Frontal cortex (tissue), 4 donors: ENCODE measurements at places on chromosomes 16 and 17. TPM values are rescaled to one million over a fixed set of nuclear protein-coding genes. Genes with fewer than 3 reads are reported as not detected.

DNA sequence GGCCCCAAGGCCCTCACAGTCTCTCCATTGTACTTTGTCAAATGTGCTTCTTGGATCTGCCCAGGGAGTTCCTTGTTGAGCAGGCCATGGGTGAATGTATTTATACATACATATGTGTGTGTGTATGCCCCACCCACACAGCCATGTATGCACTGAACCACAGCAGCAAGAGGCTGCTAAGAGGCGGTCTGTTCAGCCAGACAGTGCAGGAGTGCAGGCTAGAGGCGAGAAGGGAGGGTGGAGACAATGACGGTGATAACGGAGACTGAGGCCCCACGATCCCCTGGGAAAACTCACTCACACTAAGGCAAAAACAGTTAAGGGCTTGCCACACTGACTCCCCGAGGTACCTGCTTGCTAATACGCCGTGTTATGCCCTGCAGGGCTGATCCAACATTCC lies 151.0 kb upstream of the CDC42EP4 start:
- DNase-seq, result no peak

- peak; percentile 30 for DNase-seq
Measured at GRCh38 chr17:60327134-60327900, 64.6 kb downstream of the USP32 start.

GRCh38 chr17:1727258-1727789 lies 2.8 kb downstream of the WDR81 start:
- DNase-seq, result no peak

DNA sequence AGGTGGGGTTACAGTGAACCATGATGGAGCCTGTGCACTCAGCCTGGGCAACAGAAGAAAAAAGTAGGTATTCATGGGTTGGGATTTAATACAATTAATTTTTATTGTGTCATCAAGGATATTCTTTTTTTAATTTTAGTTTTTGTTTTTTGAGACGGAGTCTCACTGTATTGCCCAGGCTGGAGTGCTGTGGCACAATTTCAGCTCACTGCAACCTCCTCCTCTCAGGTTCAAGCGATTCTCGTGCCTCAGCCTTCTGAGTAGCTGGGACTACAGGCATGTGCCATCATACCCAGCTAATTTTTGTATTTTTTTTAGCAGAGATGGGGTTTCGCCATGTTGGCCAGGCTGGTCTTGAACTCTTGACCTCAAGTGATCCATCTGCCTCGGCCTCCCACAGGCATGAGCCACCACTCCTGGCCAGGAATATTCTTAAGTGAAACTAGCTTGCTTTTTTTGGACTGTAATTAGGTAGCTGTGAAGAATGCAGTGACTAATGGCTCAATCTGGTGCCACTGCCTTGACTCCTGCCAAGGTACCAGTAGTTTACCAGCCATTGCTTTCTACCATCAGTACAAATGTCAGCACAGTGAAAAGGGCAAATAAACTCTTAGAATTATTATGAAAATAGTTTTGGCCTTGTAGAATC lies 4.8 kb downstream of the PPM1D start:
- DNase-seq, result no peak

DNA sequence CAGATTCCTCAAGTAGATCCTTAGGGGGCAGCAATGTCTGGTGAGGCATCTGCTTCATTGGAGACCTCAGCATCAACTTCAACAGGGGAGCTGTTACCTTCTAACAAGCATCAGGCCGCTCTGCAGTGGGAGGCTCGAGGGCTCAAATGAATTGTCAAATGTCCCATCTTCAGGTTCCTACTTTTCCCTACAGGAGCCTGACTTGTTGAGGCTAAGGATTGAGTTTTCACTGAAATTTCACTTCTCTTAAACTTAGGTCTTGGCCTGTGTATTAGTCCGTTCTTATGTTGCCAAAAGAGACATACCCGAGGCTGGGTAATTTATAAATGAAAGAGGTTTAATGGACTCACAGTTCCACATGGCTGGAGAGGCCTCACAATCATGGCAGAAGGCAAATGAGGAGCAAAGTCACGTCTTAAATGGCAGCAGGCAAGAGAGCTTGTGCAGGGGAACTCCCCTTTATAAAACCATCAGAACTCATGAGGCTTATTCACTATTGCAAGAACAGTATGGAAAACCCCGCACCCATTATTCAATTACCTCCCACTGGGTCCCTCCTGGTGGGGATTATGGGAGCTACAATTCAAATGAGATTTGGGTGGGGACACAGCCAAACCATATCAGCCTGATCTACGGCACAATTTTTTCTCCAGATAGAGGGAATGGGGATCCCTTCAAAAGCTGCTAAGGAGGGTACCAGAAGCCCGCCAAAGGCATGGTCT lies 5.1 kb upstream of the CD300LD start:
- no peak for DNase-seq

DNA sequence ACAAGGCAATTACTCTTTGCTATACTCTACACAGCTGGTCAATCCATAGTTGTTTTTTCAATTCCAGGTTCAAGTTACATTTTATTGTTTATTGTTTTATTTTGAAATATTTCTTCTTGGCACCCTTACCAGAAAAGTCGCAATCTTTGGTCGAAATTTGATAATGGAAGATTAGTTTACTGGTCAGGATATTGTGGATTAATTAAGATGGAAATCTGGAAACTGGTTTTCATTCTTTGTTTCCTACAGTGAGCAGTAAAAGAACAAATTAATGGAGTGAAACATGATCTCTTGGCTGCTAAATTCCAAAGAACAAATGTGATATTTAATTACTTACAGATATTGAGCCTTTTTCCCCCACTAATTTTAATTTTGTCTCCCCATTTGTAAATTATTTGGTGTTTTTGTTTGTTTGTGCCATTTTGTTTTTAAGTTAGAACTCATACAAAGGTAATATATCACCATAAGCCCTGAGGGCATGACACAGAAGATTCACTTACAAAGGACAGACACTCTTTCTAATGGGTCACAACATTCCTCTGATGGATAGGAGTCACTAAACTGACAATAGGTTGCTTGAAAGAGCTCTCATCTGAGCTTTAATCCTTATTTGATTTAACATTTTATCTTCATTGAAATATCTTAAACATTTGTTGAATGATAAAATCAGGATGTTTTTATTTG lies 700.2 kb downstream of the KCNJ2 start:
- DNase-seq, result no peak

GRCh38 chr17:81346090-81346907 lies 49.0 kb upstream of the BAHCC1 start:
- DNase-seq, result peak; percentile 99

Gene ITGAX
- total RNA-seq, result 0.41 TPM

Gene KIF2B
- not detected for total RNA-seq

Gene ITGA2B
- 0.82 TPM for total RNA-seq

Gene CSNK1D
- 22.8 TPM for total RNA-seq

Gene ASGR2
- not detected for total RNA-seq
